ENCODE measurements at places on chromosomes 4 and X. TPM values are rescaled to one million over a fixed set of nuclear protein-coding genes. Genes with fewer than 3 reads are reported as not detected.

SPATA18 gene
- not detected for total RNA-seq

SLC25A5 gene
- total RNA-seq, result 176 TPM

DNA sequence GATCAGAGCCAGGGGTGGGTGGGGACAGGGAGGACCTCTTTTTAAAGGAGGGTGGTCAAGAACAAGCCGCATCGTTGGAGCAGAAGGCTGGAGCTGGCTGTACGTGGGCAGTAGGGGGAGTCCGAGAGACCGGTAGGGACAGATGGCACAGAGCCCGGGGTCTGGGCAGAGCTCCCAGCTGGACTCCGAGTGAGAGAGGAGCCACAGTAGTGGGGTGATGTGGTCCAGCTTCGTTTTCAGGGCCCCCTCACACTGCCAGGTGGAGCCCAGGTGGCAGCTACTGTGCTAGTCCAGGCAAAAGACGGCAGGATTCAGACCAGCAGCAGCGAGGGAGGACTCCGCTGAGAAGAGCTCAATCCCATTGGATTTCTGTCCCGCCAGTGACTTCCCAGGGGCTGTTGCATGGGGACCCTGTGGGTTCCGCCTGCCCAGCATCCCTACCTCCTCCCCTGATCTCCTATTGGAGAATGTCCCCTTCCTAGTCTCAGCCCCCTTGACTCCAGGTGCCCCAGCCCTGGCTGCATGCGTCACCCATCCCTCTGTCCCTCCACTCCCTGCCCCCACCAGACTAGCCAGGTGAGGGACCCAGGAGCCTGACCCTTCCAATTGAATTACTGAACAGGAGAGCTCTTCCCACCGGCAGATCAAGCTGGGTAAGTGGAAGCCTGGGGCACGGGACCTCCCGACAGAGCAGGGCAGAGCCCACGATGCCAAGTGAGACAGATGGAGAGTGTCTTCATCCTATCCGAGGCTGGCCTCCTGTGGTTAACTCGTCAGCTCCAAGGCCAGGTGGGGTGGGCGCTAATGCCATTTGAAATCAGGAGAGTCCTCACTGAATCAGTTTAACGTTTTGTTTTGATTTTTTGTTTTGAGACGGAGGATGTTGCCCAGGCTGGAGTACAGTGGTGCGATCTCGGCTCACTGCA lies 2.9 kb downstream of the ARHGAP4 start:
- DNase-seq, result peak; percentile 78

GRCh38 chr4:7323872-7324650 lies 110.7 kb downstream of the PSAPL1 start:
- DNase-seq, result peak; percentile 55

CENPVL3 gene
- total RNA-seq, result not detected

DNA sequence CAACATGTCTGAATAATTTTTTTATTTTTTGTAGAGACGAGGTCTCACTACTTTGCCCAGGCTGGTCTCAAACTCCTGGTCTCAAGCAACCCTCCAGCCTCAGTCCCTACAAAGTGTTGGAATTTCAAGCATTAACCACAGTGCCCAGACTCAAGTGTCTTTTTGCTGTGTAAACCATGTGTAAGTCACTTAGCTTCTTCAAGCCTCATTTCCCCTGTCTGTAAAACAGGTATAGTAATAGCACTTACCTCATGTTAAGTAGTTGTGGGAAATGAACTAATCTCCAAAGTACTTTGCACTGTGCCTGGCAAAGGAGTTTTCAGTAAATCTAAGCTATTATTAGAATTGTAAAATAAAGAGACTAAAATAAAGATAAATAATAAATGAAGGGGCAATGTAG lies 35.7 kb downstream of the STBD1 start:
- no peak for DNase-seq

GRCh38 chrX:16756724-16757123 lies 29.5 kb upstream of the TXLNG start:
- no peak for DNase-seq

- DNase-seq, result no peak
These were observed 87.6 kb downstream of the GBA3 start for GRCh38 chr4:22780317-22780716.

GRCh38 chr4:143451186-143451585 lies 62.3 kb upstream of the SMARCA5 start:
- DNase-seq, result no peak

STPG2 gene
- 0.19 TPM for total RNA-seq

GRCh38 chr4:98639108-98639507 lies 19.3 kb downstream of the TSPAN5 start:
- no peak for DNase-seq

DNA sequence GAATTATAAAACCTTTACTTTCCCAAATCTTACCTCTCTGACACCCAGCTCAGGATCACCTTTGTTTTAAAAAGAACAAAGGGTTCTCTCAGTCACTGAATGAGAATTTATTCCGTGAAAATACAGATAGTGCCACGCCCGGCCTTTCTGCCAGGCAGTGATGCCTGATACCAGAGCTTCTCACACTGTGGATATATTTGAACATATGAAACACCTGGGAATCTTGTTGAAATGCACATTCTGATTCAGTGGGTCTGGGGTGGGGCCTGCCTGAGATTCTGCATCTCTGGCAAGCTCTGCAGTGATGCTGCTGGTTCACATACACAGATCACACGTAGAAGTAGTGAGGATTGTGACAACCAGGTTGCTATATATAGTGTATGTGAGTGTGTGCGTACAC lies 46.0 kb downstream of the ELOVL6 start:
- no peak for DNase-seq

DNA sequence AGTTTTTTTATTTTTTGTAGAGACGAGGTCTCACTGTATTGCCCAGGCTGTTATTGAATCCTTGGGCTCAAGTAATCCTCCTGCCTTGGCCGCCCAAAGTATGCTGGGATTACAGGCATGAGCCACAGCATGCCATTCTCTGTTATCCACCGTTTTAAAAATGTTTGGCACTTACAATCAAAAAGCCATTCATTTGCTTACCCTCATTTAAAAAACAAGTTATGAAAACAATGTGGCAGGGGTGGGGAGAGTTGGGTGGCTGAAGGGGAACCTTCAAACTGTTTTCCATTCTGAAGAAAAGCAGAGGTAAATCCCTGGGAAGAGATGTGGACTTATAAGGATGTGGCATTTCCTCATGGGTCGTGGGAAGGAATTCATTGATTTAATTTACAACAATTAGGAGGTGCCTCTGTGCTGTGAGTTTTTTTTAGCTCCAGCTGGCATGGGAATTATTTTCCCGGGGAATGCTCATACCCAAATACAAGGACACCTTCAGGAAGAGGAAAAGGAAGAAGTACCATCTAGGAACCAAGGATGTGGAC lies 103.5 kb downstream of the MID1 start:
- no peak for DNase-seq

DNA sequence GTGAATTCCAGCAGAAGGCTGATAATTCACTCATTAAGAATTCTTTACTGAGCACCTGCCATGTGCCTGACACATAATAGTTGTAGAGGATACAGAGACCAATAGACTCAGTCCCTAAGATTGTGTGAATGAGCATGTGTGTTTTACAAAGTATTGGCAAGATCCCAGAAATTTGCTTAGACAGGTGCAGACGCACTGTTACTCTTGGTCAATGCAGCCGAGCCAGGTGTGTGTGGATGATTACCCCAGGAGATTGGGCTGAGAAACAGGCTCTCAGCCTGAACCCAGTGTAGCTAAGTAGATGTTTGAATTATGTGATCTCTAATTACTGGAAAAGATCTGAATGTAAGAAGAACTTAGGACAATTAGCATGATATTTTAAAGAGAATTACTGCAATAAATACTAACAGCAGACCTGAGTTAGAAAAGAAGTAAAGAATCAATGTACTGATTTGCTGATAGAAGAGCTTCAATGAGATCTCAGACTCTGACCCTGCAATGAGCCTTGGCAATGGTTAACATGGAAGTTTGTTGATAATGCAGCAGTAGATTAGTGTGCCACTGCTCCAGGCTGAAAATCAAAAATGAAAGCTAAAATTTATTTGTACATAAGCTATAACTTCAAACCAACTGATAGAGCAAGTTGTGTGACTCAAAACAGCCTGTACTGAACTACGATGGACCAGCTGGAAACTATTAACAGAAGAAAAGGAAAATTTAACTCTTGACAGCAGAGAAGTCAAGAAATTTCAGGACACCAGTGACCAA lies 32.2 kb upstream of the NDST4 start:
- DNase-seq, result no peak

ZNF630 gene
- 3.5 TPM for total RNA-seq

- no peak for DNase-seq
These were observed 3.2 kb upstream of the POU3F4 start for GRCh38 chrX:83504721-83505479.
